ENCODE measurements at places on chromosomes 11 and 22. TPM values are rescaled to one million over a fixed set of nuclear protein-coding genes. Genes with fewer than 3 reads are reported as not detected.

PGM2L1 gene
- 13.2 TPM for total RNA-seq

NXPE4 gene
- total RNA-seq, result not detected

OR5AN1 gene
- not detected for total RNA-seq

FOLH1 gene
- not detected for total RNA-seq

HOATZ gene
- total RNA-seq, result not detected

GDPD4 gene
- not detected for total RNA-seq

All from A549 treated with CpdA at 1 μM for 4 hours (cell line).